WERI-Rb-1 (cell line): ENCODE measurements at places on chromosomes 12 and 14.

DNA sequence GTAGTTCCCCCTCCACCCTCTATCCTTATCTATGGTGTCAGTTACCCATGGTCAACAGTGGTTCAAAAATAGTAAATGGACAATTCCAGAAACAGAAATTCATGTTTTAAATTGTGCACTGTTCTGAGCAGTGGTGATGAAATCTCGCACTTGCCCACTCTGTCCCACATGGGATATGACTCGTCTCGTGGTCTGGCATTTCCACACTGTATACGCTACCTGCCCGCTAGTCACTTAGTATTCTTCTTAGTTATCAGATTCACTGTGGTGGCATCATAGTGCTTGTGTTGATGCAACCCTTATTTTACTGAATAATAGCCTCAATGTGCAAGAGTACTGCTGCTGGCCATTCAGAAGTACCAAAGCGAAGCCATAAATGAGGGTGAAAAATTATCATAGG lies 507.0 kb downstream of the SNAPC1 start:
- no peak for DNase-seq

DNA sequence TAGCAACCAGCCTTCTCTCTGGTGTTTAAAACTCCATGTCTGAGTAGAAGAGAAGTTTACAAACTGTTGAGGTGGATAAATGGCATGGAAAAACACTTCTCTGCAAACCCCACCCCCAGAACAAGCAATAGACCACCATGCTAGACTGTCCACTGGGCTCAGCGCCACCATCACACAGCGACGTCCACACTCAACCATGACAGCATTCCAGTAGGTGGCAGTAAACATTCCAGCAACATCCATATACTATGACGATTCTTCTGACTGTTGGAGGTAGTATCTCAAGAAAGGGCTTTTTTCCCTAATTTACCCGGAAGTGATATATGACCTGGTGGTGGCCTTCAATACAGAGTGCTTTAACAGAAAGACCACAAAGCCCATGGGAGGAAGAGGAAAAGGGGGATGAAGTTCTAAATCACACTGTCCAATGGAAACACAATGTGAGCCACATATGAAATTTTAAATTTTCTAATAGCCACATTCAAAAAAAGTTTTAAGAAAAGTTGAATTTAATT lies 152.2 kb downstream of the SLC15A4 start:
- no peak for DNase-seq

- no peak for DNase-seq
Observed at GRCh38 chr14:88195676-88196075, 127.4 kb downstream of the KCNK10 start.

DNA sequence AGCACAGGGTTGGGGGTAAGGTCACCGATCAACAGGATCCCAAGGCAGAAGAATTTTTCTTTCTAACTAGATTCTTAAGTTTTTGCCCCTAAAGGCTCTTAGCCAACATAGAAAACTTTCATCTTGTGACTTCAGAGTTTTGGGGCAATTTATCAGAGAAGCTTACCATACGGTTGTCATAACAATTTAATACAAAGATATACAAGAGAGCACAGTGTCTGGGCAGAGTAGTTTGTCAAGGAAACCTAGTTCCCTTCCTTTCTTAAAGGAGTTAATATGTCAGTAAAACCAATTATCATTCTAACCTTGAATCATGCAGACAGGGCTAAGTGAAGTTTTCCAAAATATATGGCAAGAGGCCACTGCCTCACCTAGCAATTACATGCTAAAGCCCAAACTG lies 18.4 kb downstream of the NR2C1 start:
- DNase-seq: no peak

DNA sequence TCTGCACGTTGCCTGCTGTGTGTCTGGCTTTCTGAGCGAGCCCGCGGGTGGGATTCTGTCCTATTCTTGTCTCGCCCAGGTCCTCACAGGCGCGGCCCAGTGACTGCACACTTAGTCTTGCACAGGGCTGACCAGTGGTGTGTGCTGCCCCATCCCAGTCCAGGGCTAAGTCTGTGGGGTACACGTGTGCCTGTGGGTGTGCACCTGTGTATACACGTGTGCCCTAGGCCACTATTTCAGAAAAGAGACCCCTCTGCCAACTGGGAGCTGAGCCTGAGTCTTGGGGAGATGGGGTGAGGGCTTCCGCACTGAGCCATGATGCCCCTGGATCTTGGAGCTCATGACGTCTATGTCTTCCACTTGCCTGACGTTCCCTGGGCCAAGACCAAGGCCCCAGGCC lies 185.5 kb upstream of the PRMT8 start:
- no peak for DNase-seq

GRCh38 chr14:89486505-89486904 lies 69.5 kb upstream of the FOXN3 start:
- no peak for DNase-seq

- no peak for DNase-seq
Observed at GRCh38 chr12:3624273-3624672, 128.6 kb downstream of the CRACR2A start.

DNA sequence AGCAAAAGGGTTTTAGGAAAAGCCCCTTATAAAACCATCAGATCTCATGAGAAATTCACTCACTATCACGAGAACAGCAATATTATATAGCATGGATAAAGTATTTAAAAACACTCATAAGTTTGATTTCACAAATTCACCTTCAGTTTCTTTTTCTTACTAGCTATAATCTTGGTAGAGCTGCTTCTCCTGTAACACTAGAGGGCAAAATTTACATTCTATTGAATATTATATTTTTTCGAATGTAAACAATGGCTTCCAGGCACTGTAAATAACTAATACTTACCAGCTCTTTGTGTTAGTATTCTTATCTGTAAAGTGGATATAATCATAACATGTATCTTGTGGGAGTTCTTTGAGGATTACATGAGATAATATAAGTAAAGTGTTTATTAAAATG lies 259.6 kb downstream of the CCER1 start:
- no peak for DNase-seq
